Omental fat pad (tissue), 4 donors: ENCODE measurements at places on chromosomes 4 and X.

DNA sequence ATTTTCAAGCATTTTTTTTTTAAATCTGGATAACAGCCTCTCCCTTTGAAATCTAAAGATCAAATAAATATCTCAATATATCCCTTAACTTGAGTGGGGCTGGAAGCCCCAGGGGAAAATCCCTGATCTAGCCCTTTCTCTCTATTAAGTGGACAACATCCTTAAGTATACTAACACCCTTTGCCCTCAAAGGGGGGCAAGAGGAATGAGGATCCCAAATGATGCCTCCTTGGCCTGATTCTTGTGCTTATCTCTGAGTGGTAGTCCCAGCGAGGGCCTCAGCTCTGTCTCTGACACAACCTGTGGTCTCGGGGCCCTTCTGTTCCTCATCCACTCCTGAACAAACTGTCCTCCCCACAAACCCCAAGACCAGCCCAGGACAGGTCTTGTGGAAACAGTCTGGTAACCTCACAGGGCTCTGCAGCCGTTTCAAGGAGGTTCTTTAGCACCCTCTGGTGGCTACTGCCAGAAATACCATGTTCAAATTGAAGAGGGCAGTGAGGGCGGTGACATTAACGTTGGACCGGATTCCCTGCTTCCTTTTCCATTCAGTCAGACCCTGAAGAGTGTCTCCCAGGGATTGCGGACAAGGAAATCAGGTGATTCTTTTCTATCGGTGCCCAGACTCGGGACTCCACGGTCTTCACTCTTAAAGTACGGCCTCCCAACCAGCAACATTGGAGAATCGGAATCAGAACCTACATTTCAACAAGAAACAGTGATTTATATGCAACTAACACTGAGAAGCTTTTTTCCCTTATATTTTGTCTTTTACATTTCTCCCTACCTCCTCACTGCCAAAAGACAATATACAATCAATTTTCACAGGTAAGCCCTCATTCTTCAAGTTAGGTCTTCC is 13.0 kb downstream of the CXCL13 start:
- peak; percentile 35 for DNase-seq

- DNase-seq: no peak
Observed at GRCh38 chr4:170017252-170017651, 8.9 kb downstream of the MFAP3L start.

GRCh38 chr4:140138428-140138827 is 15.6 kb downstream of the MAML3 start:
- no peak for DNase-seq

GRCh38 chr4:87086143-87086805 is 134.1 kb downstream of the KLHL8 start:
- DNase-seq: no peak

DNA sequence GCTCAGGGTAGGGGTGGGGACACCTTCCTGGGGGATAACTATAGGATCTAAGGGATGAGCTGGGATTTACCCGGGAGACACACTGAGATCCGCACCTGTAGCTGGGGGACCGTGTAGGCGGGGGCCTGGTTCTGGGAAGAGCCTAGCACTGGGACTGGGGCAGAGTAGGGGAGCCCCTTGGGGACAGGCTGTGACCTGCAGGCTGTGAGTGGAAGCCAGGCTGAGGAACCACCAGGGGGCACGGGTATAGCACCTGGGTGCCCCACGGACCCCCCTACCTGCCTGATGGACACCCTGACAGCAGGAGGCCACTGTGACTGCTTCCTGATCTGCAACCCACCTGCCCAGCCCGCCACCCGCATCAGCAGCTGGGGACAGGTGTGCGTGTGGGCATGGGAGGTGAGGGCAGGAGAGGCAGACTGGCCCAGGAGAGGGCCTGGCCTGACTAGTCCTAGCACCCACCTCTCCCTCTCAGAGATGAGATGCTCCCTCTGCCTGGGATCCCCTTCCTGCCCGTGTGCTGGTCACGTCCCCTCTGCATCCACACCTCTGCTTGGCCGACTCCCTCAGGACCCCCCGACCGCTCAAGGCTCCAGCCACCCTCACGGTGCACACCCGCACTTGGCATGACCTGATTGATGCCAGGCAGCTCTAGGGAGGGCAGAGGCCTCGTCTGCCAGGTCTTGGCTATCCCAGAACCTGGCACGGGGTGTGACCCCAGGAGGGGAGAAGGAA is 94.2 kb upstream of the NKX1-1 start:
- DNase-seq: no peak

DNA sequence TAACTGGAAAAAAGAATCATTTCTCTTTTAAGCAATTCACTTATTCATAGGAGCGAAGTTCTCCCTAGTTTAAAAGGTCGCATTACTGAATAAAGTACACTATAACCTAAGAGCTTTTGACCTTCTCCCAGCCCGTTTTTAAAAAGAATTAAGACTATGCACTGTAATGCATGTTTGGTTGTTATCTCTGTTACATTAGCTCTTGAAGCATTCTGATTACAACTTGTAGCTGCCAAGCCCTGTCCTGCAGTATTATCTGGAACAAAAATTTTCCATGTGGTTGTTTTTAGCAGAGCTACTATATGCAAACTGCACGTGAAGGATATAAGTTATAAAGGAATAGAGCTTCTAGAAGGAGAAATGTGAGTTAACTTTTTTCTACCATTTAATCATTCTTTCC is 8.1 kb downstream of the GAB1 start:
- no peak for DNase-seq

DNA sequence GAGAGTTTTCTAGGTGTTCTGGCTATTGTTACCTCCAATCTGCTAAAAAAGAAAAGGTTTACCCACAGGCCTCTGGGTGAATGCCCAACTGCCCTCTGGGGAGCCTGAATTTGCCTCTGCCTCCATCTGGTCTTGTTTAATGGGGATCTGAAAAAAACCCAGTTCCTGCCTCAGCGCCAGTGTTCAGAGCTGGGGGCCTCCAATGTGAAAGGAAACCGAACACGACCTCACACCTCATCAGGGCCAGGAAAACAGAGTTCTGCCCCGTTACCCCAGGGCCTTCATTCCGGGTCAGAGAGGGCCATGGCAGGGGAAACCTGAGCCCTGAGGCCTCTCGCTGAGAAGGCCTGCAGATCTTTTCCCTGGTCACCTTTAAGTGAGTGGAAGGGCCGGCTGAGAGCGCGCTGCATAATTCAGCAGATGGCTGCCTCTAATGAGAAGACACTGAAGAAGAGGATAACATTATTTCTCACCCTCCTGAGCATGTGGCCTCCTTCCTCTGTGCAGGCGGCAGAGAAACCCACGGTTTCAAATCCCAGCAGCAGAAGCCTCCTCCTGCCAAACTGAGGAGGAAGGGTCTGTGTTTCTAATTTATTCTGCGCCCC is 6.8 kb downstream of the SEPTIN6 start:
- no peak for DNase-seq

GRCh38 chr4:104446431-104447278 is 48.0 kb downstream of the CXXC4 start:
- DNase-seq: no peak

DNA sequence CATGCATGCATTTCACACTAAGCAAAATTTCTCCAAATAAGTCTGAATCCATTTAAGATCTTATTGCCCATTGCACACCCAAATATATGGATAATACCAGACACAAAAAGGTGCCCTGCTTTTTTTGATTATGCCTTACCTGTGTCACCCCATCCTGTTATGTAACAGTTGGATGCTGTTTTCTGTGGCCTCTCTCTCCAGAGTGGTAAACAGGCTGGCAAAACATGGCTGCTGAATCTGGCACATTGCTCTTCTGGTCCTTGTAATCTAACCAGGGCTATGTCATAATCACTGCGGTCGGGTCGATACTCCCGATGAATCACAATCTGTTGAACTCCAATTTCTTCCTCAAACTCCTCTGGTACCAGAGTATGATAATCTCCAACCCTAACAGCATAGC is 70.1 kb downstream of the PRSS12 start:
- no peak for DNase-seq

- DNase-seq: no peak
Observed at GRCh38 chrX:155148724-155149537, 67.3 kb upstream of the VBP1 start.

DNA sequence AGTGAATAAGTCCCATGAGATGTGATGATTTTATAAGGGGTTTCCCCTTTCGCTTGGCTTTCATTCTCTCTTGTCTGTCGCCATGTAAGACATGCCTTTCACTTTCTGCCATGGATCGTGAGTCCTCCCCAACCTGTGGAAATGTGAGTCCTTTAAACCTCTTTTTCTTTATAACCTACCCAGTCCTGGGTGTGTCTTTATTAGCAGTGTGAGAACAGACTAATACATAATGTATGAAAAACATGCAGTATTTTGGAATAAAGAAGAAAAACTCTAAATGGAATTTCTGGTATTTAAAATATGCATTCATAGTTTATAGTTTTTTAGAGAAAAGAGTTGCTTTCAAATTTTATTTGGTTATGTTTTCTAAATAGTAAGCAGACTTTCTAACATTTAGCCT is 360.7 kb downstream of the PCDH7 start:
- DNase-seq: no peak

DNA sequence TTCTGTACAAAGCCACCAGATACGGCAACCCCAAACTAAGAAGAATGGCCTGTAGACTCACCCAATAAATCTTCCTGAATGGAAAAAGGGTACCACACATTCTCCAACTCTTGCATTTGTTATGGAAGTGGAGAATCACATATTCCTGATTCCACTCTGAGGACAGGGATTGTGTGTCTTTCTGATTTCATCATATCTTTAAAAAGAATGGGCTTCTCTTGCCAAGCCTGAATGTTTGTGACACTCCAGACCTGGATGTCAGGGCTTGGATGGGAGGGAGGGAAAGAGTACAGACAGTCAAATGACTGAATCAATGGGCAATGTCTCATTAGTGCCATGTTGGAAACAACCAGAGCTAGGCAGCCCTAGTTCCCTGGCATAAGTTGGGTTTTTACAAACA is 77.4 kb downstream of the PLAC1 start:
- no peak for DNase-seq

GRCh38 chr4:182286035-182286434 is 42.8 kb downstream of the TENM3 start:
- no peak for DNase-seq

- no peak for DNase-seq
Observed at GRCh38 chr4:69484011-69484410, 11.7 kb downstream of the UGT2B4 start.

- no peak for DNase-seq
Observed at GRCh38 chrX:57211906-57212305, 74.6 kb upstream of the FAAH2 start.

DNA sequence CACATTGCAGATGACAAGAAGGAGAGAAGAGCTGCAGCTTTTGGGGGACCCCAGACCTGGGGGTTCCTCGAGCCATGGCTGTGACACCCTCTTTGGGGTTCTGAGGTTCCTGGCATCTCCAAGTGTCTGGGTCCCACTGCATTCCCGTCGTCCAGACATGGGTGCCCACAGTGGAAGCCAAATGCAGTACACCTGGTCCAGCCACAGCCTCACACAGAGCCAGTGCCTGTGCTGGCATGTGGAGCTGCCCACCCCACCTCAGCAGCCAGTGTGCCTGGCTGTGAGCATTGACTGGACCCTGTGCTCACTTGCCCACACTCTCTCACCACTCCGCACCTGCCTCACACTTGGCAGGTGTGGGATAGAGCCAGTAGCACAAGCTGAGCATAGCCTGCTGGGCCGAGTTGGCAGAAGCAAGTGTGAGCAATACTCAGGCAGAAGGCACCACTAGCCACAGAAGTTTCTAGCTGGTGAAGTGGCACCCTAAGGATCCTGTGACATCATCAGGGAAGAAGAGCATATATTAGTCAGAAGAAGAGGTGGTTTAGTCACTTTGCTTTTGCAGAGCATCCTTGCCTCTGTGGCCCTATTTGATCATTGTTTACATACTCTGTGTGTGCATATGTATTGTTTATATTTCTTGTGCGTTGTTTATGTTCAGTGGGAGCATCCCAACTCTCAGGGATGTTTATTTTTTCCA is 65.0 kb upstream of the MAGEB2 start:
- no peak for DNase-seq
